Dermis microvascular lymphatic vessel endothelial cell (primary cell): ENCODE measurements at places on chromosomes 12 and 14. TPM values are rescaled to one million over a fixed set of nuclear protein-coding genes. Genes with fewer than 3 reads are reported as not detected.
A peak's percentile ranks its signal among the peaks of the same experiment; 100 is the strongest.

- DNase-seq: no peak
Measured at GRCh38 chr12:64007853-64008252, 163.4 kb downstream of the SRGAP1 start.

GRCh38 chr12:107372229-107372658 lies 278.9 kb upstream of the CRY1 start:
- peak; percentile 10 for DNase-seq

- DNase-seq: no peak
Measured at GRCh38 chr14:69657950-69658355, 46.6 kb downstream of the SUSD6 start.

- DNase-seq: no peak
Measured at GRCh38 chr14:24954700-24955037, 95.3 kb downstream of the STXBP6 start.

NYNRIN gene
- total RNA-seq: 3.3 and 4.2 TPM in 2 replicates

CCDC177 gene
- not detected in 2 replicates for total RNA-seq

DNA sequence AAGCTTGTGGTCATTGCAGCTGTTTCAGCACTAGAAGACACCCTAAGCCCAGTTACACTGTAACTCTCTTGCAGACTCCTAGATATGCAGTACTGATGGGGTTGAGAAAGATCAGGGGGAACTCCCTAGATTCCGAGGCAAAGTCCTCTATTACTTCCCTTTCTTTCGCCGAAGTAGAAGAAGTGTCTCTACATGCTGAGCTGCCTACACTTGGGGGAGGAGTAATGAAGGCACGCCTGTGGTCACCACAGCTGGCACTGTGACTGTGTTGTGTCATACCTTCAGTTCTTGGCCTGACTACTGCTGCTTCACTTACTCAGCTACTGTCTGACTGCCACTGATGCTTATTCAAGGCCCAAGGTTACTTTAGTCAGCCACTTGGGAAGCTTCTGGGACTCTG lies 35.1 kb upstream of the RPL10L start:
- DNase-seq: no peak

DNA sequence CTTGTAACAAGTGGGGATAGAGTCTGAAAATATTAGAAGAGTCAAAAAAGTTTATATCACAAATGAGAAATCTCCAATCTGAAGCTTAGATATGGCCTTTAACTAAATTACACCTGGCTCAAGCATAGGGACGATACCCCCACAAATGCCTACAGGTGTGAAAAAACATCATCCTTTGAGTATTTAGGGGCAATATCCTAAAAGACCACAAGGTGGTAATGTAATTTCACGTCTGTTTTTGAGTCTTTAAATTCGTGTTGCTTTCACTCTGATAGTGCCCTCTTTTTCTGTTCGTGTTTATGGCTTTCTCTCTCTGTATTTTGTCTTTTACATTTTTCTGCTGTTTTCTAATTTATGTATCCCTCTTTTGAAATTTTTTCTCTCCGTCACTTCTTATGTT lies 84.3 kb downstream of the ETNK1 start:
- DNase-seq: peak; percentile 18

- DNase-seq: no peak
Measured at GRCh38 chr14:93051600-93052546, 63.9 kb downstream of the ITPK1 start.

GRCh38 chr12:78189656-78190055 lies 359.0 kb downstream of the NAV3 start:
- no peak for DNase-seq

DNA sequence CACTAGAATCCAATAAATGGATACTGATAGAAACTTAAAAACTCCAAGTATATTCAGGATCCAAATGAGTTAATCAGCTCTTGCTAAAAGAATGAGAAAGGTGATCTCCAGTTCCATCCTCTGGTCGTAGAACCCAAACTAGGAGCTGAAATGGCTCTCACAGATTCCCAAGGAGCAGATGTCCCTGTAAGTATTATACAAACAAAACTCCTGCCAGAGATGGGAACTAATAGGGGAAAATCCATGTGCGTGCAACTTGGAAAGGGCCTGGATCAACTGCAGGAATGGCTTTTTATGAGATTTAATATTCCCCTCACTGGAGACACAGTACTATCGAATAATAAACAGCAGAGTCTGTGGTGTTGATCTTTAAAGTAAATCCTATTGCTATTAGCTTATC lies 309.2 kb upstream of the TBX3 start:
- DNase-seq: no peak
